Hippocampal formation (tissue), 2 donors: ENCODE measurements at places on chromosomes 4 and X.

DNA sequence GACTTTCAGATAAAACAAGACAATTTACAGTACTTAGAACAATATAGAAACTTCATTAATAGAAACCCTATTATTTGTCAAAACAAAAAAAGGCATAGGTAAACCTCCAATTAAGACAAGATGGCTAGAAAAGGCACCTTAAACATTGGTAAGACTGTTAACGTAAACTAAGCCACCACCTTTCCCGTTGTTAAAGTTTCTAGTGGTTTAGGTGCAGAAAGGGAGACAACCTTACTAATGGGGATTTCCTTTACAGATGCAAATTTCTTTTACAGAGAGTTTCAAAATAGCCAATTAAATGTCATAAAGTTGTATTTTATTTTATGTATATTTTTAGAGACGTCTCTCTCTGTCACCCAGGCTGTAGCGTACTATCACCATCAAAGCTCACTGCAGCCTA, 7.5 kb upstream of the NXF3 start:
- DNase-seq, result no peak

- no peak for DNase-seq
Measured at GRCh38 chrX:135347381-135348016, 38.2 kb downstream of the ETDC start.

- peak; percentile 14 for DNase-seq
Measured at GRCh38 chrX:39811376-39811775, 286.4 kb downstream of the BCOR start.

DNA sequence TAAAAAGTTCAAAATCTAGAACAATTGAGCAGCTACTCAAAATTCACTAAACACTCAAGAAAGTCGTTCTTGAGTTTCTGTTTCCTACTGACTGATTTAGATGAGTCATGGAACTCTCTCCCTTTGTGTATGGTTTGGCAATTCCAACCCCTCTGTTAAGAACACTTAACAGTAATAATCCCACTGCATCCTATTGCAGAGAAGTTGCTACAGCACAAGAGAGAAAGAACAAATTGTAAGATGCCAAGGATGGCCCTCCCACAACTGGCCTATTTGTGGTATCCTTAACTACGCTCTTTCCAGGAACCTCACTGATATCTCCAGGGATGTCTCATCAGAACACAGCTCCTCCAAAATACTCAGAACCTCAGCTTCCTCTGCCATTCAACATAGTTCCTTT, 701.8 kb upstream of the TENM3 start:
- no peak for DNase-seq

GRCh38 chrX:43676971-43677572, 21.0 kb downstream of the MAOA start:
- DNase-seq, result no peak

GRCh38 chr4:139367421-139368090, 65.3 kb upstream of the NDUFC1 start:
- DNase-seq, result no peak

DNA sequence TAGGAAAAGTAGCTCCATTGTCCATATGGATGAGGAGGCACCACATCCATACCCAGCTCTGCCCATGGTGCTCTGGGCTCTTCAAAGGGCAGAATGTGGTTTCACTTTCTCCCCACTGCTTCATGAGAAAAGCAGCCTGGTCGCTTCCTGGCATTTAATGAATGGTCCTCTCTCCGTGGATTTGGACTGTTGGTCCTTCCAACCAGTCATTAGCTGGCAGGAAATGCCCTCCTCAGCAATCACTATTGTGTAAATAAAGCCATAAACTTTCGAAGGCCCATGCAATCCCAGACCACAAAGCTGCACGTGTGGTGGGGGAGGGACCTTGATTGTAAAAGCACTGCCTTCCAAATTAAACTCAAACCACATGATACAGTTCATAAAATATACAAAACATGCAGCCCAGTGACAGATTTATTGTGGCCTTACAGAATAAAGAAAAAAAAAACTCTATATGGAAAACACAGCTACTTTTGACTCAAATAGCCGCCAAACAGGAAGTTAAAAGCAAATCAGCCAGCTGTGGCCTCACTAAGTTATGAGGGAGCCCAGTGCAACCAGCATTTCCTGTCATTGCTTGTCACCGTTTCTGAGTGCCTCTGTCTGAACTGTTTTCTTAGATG, 8.1 kb downstream of the MBNL3 start:
- no peak for DNase-seq

DNA sequence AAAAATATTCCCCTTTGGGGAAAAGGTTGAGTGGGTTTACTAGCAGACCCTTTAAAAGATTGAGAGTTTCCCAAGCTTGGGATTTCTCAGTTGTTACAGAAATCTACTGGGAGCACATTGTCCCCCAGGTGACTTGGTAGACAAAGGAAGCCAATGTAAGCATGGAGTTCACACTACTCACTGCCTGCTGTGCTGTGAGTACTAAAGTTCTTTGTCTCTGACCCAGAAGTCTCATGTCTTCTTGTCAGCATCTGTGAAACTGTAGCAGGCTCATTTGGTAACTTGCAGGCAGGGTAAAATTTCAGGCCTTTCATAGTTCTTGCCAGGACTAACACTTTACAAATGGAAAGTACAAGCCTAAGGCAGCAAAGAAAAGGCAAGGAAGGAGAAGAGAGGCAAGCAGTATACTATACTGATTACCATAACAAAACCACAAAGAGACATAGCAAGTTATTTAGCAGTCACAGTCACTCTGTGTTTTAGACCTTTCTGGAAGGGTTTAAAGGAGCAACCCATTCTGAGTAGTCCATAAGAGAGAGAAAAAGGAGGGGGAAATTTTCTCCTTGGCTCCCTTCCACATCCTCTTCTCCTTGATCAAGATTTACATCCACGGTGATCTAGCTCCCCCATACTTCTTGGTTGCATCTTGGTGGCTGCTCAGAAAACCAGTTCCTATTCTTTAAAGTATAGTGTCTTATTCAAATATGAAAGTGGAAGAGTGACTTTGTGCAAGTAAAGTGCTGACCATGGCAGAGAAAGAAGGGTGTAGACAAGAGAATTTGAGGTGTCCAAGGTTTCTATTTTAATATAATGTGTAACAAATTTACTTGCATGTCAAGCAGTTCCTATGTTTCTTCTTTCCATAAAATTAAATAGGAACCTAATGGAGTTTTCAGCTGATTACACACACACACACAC, 160.0 kb upstream of the PDE5A start:
- DNase-seq, result no peak

GRCh38 chr4:2281575-2282343, 19.9 kb upstream of the MXD4 start:
- DNase-seq, result no peak

GRCh38 chr4:160136021-160136420, 1033.1 kb downstream of the RAPGEF2 start:
- DNase-seq, result no peak

DNA sequence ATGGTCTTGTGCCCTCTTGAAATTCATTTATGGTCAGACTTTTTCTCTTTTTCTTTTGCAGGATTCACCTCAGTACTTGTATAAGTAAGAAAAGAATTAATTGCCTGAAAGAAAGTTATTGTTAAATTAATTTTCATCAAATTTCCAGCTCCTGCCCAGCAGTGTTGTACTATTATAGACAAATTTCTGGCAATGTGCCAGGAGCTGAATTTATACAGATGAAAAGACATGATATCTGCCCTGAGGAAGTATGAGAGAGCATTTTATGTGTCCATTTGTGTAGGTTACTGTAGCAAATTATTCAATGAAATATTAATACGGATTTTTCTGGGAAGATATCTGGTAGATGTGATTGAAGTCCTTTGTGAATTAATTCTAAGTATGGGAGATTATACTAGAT, 2371.5 kb upstream of the TENM3 start:
- no peak for DNase-seq

- DNase-seq, result no peak
Measured at GRCh38 chr4:114495471-114495928, 103.1 kb upstream of the UGT8 start.

- DNase-seq, result no peak
Measured at GRCh38 chr4:80803337-80803736, 227.2 kb upstream of the BMP3 start.

GRCh38 chr4:155734951-155735350, 23.9 kb upstream of the GUCY1B1 start:
- DNase-seq, result no peak

- no peak for DNase-seq
Measured at GRCh38 chr4:169208090-169208455, 62.7 kb downstream of the SH3RF1 start.

- DNase-seq, result no peak
Measured at GRCh38 chr4:159018062-159018629, 84.7 kb upstream of the RAPGEF2 start.

GRCh38 chr4:94507281-94507680, 55.5 kb downstream of the PDLIM5 start:
- no peak for DNase-seq

DNA sequence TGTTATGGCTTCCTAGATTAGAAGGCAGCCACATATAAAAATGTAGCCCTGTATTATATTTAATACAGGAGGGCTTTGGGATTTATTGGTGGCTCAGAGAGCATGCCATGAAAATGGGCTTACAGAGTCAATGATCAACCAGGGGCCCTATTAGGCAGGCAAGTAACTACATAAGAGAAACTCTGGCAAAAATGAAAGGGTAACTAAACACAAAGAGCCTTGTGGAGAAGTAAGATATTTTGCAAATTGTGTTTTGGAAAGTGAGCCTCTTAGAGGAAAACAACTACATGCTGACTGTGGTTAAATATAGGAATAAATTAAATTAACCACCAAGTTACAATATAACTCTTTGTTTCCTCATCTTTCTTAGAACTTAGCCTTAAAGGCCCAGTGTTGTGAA, 5.5 kb downstream of the SAT1 start:
- no peak for DNase-seq

DNA sequence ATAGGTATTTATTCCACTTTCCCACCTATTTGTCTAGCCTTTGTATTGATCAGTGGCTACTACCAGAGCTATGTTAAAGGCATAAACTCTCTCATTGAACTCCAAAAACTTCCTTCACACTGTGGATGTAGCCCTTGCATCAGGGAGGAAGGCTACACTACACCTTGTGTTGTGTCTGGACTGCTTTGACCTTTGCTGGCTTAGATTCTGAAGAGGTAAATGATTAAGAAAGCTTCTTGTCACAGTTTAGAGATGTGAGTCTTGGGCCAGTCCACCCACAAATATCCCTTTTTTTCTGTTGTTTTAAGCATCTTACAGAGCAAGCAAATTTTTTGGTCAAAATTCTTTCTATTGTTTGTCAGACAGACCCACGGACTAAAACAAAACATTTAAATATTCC, 1.9 kb downstream of the ENPEP start:
- DNase-seq, result no peak

GRCh38 chrX:790783-791360, 160.3 kb downstream of the SHOX start:
- no peak for DNase-seq

DNA sequence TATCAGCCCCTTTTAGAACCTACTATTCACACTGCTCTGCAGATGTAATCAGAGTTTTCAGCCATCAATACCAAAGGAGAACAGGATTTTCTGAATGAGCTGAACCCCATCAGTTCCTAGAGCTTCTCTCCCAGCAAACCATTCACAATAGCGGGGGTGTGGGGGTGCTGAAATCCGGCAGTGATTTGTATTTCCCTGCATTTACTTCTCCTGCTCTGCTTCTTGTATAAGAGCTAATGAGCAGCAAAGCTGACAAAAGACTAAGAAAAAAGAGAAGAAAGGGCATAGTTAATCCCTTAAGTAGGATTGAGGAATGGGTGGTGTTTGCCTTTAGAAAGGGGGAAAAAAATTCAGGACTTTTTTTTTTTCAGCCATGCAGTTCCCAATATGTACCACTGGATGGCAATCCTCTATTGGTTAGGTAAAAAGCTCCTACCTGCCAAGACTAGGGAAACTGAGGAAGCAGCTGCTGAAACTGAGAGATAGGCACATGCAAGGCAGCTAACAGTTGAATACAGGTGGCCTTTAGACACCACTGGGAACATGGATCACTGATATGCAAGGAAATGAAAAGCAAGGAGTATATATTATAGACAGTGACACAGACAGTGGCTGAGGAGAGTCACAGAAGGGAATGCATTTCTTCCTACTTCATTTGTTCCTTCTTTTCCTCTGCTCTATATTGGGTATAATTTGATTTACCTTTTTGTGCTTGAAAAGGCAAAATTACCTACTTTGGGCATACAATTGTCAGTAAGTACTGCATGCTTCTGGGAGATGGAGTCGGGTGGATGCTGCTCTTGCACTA, 217.9 kb downstream of the HS6ST2 start:
- no peak for DNase-seq

GRCh38 chrX:11954176-11954575, 184.1 kb upstream of the FRMPD4 start:
- no peak for DNase-seq

DNA sequence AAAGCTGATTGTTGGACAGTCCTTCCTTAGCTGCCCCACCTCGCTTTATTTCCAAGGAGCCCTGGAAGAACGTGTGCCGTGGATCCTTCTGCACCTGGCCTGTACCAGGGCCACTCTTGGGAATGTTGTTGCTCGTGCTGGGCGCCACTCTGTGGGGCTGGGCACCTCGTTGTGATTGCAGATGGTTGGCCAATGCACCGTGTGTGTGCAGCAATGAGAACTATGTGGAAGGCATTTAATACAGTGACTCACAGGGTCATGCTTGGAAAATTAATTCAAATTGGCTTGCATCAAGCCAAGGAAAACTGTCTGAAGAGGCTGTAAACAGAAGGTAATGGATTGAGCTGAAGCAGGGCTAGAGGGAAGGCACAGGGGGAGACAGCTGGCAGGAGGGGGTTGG, 37.0 kb upstream of the CD99L2 start:
- DNase-seq, result no peak

DNA sequence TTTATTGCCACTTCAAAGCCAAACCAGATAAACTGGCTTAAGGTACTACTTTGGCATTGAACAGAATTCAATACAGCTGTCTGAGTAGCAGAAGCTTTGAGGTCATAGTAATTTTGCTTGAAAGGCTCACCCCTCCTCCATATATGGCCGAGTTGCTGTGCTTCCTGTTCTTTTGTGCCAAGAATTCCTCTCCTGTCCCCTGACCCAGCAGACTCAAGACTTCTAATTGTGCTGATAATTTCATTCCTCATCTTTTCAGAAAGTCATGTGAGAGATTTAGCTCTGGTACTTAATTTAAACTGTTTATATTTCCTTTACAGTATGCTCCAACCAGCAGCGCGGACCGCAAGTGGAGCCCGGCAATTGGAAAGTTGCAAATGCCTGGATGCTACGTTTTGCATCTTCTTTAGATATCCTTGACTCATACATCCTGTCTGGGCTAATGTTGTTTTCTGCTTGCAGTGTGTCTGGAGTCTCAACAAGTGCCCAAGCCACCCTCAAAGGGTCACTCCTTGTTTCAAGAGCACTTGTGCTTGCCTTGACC, 373.4 kb downstream of the PDGFC start:
- no peak for DNase-seq

- DNase-seq, result no peak
Measured at GRCh38 chrX:118221733-118222132, 105.1 kb upstream of the KLHL13 start.

DNA sequence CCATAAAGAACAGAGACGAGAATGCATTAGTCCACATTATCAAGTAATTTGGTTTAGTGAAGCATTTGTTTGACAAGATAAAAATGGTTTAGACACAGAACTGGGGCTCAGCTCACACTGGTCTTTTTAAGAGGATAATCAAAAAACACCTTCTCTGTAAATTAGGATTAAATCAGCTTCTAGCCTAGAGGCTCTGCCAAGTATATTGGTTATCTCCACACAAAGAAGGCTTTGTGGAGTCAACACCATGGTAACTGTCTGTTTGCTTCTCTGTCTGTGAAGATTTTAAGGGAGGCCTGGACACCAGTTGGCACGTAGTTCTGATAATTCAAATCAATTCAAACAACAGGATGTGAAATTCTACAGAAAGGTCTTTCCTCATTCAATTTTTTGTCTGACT, 687.0 kb downstream of the DMD start:
- peak; percentile 6 for DNase-seq
